ENCODE measurements at places on chromosomes 2 and 18. TPM values are rescaled to one million over a fixed set of nuclear protein-coding genes. Genes with fewer than 3 reads are reported as not detected.

Gene VWC2L
- not detected for total RNA-seq

Gene CAVIN2
- total RNA-seq: 171 TPM

Gene DYNAP
- not detected for total RNA-seq

Gene RND3
- 132 TPM for total RNA-seq

Gene RNF125
- 0.92 TPM for total RNA-seq

All from endothelial cell of umbilical vein (primary cell).